Skeletal muscle cell (primary cell): ENCODE measurements at places on chromosomes 1 and 21.

GRCh38 chr1:177246710-177247580 lies 76.2 kb downstream of the BRINP2 start:
- DNase-seq: peak; percentile 29

DNA sequence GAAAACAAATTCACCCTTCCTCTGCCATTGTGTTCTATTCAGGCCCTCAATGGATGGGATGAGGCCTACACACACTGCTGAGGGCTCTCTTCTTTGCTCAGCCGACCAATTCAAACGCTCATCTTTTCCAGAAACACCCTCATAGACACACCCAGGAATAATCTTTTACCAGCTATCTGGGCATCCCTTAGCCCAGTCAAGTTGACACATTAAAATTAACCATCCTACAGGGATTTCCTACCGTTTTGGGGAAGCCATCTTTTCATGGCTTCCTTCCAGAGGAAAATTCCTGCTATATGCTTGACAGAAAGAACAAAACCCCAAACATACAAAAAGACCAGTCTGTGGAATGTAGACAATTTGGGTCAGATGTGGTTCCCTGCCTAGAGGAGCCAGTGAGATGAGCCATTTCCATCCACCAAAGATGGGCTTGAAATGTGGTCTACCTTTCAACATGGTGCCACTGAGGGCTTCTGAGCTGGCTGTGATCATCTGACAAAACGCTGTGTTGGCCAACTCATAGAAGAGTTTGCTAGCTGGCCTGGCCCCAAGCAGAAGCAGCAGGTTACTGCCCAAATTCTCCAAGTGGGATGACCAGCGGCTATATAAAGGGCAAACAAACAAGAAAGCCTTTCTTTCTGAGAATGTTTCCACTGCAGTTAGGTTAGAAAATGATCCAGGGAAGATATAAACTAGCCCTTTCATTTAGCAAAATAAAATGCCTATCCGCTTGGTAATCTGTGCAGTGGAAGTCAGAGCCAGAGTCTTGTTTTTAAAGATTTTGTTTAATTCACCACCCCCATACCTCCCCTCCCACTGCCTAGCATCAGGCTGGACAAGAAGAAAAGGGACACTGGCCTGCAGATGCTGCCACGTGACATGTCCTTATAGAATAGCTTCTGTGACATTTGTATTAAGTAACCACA lies 69.1 kb upstream of the MRPS6 start:
- DNase-seq: no peak

- no peak for DNase-seq
These were observed 20.2 kb downstream of the EXOC8 start for GRCh38 chr1:231317306-231318014.

DNA sequence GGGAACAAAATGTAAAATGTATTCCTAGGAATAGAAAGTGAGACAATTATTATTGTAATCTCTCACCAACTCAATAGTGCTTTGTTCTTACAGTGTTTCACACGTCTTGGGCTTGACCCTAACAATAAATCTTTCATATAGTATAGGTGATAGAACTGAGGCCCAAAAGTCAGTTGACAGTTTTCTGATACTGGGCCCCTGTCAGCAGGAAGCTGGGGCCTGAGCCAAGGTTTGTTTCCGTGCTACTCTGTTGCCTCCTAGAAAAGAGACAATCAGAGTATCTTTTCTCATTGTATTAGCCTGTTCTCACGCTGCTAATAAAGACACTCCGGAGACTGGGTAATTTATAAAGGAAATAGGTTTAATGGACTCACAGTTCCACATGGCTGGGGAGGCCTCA lies 5.0 kb downstream of the RRP1B start:
- no peak for DNase-seq

- no peak for DNase-seq
These were observed 41.6 kb upstream of the VWA5B1 start for GRCh38 chr1:20248971-20249612.

DNA sequence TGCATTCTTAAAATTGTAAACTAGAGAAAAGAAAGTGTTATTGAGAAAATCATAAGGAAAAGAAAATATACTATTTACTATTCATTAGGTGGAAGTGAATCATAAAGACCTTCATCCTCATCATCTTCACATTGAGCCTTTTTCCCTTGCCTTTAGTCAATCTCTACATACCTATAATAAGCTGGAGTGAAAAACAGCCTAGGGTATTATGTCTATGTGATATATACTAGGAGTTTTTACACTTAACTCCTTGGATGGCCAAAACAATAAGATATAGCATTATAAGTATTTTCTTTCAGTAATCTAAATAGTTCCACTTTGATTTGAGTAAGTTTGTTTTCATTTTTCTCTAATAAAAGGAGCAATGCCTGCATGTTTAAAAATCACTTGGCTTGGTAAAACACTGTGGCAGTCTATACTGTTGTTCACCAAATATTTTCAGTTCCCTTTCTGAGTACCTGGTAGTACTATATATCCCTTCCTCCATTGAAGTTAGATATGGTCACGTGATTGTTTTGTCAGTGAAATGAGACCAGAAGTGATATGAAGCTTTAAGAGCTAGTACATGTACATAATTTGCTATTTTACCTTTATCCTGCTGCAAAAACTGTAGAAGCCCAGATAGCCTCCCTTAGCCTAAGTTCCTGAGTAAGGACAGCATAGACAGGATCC lies 78.3 kb downstream of the CLEC20A start:
- no peak for DNase-seq

DNA sequence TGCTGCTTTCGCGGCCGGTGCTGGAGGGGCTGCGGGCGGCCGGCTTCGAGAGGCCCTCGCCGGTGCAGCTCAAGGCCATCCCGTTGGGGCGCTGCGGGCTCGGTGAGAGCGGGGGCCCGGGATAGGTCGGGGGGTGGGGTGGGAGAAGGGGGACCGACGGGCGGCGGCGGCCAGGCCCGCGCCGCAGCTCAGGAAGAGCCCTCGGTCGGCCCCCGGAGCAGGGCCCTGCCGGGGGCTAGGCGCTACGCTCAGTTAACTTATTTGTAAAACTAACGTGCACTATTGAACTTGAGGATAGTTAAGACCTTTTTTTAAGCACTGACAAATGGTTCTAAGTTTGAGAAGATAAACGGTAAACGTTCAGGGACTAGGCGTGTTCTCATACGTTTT lies 418 bp downstream of the DDX20 start:
- no peak for DNase-seq

GRCh38 chr1:85584264-85584781 lies 3.8 kb downstream of the CCN1 start:
- DNase-seq: peak; percentile 82

DNA sequence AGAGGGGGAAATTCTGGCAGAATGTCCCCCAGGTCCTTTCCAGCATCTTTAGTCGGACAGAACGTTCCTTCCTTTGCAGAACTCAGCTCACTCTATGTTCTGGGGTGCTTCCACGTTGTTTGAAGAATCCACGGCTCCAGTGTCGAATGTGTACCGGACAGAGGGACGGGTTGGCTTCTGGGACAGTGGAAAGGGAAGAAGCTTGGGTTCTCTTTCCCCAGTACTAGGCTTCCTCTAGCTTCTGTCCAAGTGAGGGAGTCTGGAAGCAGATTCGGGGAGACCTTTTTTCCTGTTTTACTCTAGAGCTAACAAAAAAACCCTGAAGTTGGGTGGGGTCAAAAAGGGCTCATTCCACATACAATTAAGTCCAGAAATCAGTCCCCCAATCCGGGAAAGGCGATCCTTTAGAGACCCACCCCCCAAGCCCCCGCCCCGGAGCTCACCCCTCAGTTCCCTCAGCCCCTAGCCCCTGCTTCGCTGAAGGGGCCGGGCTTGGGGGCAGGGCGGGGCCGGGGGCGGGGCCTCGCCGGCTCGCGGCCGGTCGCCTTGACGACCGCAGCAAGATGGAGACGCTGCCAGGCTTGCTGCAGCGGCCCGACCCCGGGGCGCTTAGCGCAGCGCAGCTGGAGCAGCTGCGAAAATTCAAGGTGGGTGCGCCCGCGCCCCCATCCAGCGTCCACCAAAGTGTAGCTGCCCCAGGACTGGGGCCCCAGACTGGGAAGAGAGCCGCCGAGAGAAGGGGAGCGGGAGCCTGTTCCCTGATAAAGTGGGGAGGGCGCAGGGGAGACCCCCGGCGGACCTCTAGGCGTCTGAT lies at the start of gene RIIAD1:
Gene RIIAD1, plus strand, starts transcription at position 549 of the 814 bp plus-strand sequence. Its CDS starts 15 bp downstream, at position 564.
- no peak for DNase-seq
